ENCODE measurements at places on chromosomes 3 and 15. TPM values are rescaled to one million over a fixed set of nuclear protein-coding genes. Genes with fewer than 3 reads are reported as not detected.

DNA sequence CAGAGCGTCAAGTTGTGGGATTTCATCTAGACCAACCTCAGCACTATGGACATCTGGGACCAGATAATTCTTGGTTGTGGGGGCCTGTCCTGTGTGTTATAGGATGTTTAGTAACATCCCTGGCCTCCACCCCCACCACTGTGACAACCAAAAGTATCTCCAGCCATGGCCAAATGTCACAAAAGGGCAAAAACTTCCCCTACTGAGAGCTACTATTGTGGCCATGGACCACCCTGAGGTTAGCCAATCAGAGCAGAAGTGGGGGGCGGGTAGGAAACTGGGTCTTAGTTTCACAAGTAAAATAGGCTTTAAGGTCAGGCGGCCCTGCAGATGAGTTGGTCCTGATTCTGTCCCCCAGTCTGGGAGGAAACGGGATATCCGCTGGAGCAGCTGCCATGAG is 25.4 kb downstream of the KIF7 start:
- H3K36me3 ChIP-seq: peaks cover 72% of the 10 kb centered on the region
- no peaks in the 10 kb centered on the region for H3K4me1 ChIP-seq
- H3K27ac ChIP-seq: no peak overlapping the region
- no peak overlapping the region for H3K4me3 ChIP-seq
- DNase-seq: no peak
- H3K27me3 ChIP-seq: no peaks in the 10 kb centered on the region

GRCh38 chr3:36394176-36394575 is 13.9 kb downstream of the STAC start:
- H3K4me1 ChIP-seq: no peaks in the 10 kb centered on the region
- H3K27ac ChIP-seq: no peak overlapping the region
- H3K36me3 ChIP-seq: no peaks in the 10 kb centered on the region
- H3K4me3 ChIP-seq: no peak overlapping the region

DNA sequence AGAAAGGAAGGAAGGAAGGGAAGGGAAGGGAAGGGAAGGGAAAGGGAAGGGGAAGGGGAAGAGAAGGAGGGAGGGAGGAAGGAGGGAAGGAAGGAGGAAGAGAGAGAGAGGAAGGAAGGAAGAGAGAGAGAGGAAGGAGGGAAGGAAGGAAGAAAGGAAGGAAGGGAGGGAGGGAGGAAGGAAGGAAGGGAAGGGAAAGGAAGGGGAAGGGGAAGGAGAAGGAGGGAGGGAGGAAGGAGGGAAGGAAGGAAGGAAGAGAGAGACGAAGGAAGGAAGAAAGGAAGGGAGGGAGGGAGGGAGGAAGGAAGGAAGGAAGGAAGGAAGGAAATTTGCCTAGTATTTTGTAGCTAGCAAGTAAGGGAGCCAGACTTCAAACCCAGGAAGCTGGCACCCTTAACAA is 583.9 kb downstream of the RBMS3 start:
- no peaks in the 10 kb centered on the region for H3K4me1 ChIP-seq
- no peaks in the 10 kb centered on the region for H3K27me3 ChIP-seq
- no peak overlapping the region for H3K27ac ChIP-seq

- H3K27ac ChIP-seq: no peak overlapping the region
- no peak for DNase-seq
- peaks cover 4% of the 10 kb centered on the region for H3K27me3 ChIP-seq
- no peaks in the 10 kb centered on the region for H3K4me1 ChIP-seq
- H3K36me3 ChIP-seq: no peaks in the 10 kb centered on the region
Observed at GRCh38 chr15:39269352-39269751, 311.5 kb upstream of the THBS1 start.

GRCh38 chr3:102354818-102355515 is 79.8 kb upstream of the ZPLD1 start:
- H3K4me1 ChIP-seq: no peaks in the 10 kb centered on the region
- H3K27ac ChIP-seq: no peak overlapping the region
- no peak for DNase-seq
- H3K4me3 ChIP-seq: no peak overlapping the region
- peaks cover 3% of the 10 kb centered on the region for H3K27me3 ChIP-seq

DNA sequence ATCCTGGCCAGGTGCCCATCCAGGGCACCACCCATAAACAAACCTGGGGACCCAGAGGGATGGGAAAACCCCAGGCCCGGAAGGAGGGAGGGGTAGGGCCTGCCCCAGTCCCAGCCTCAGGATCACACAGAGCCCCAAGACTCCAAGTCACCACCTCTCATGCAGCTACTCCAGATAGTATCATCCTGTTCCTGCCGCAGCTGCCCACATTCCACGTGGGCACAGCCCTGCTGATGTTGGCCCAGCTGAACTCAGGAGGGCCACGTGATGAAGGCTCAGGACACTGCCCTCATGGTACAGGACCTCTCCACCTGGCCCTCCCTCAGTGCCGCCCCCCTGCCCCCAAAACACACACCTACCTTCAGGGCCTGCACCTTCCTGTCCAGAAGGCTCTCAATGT is 69.5 kb downstream of the CACNA2D2 start:
- no peak overlapping the region for H3K4me3 ChIP-seq
- DNase-seq: no peak
- H3K27ac ChIP-seq: no peak overlapping the region
- no peaks in the 10 kb centered on the region for H3K27me3 ChIP-seq

GRCh38 chr3:186783058-186783730 is at the start of gene EIF4A2:
Gene EIF4A2 (plus strand): TSS chr3:186783577. CDS start chr3:186783611, 34 bp downstream.
- DNase-seq: peak; percentile 93
- peak within 1 kb of the TSS; percentile 91 for H3K4me3 ChIP-seq
- H3K4me1 ChIP-seq: peaks cover 36% of the 10 kb centered on the region
- H3K36me3 ChIP-seq: peaks cover 49% of the 10 kb centered on the region
- H3K27me3 ChIP-seq: no peaks in the 10 kb centered on the region

GRCh38 chr15:59168536-59168935 is 38.1 kb upstream of the LDHAL6B start:
- peaks cover 55% of the 10 kb centered on the region for H3K4me1 ChIP-seq
- peaks cover 59% of the 10 kb centered on the region for H3K36me3 ChIP-seq
- no peak overlapping the region for H3K4me3 ChIP-seq

The P2RY13 gene
- total RNA-seq: not detected

The ATG7 gene
- 36.8 TPM for total RNA-seq

The IRAK2 gene
- 1.3 TPM for total RNA-seq

The TMEM266 gene
- not detected for total RNA-seq
